ENCODE measurements at places on chromosomes 4 and X.

GRCh38 chr4:41022116-41022515 is 192.2 kb downstream of the APBB2 start:
- no peak for DNase-seq

DNA sequence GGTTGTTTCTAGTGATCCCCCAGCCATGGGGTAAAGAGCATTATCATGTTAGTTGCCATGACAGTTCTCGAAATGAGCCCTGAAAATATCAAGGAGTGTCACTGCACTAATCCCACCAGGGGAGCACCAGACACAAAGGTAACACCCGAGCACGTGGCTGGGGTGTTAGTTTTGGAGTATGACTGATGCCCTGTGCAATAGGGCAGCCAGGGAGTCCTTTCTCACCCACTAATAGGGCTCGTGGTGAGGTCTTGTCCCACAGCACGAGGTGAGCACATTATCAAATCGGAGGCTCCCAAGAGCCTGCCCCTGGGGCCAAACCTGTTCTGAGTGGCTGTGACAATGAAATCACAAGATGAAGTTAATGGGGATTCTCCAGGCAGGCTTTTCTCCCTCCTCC is 9.6 kb downstream of the MAMLD1 start:
- no peak for DNase-seq

- peak; percentile 42 for DNase-seq
Measured at GRCh38 chr4:121370729-121371325, 10.0 kb downstream of the QRFPR start.

DNA sequence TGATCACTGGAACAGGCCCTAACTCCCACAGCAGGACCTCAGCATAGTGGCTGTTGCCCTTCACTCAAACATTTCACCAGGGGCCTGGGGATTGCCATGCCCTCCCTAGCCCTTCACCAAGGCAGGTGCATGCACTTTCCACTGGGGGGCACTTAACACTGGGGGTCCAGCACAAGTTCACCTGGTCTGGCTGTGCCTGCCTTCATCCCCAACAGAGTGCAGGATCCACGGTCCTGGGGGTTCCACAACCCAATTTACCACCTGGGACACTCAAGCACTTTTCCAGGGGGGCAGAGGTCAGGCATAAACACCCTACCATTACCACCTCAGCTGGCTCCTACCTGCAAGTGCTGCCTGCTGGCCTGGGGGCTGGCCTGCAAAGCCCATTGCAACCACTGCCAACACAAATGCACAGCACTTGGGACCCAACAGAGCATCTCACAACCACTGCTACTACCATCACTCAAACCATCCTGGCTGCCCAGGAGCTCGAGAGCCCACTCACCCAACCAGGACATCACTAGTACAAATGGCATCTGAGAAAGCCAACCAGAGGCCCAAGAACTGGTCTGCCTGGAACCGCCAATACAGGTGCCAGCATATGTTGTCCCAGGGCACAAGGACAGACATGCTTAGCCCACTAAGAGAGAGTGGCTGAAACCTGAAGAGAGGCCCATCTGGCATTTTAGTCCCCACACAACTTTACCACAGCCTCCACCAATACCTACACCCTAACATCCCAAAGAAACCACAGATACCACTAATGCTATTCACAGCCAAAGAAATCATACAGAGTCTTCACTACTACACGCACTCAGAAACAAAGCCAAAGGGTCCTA is 43.1 kb downstream of the NAT8L start:
- no peak for DNase-seq

DNA sequence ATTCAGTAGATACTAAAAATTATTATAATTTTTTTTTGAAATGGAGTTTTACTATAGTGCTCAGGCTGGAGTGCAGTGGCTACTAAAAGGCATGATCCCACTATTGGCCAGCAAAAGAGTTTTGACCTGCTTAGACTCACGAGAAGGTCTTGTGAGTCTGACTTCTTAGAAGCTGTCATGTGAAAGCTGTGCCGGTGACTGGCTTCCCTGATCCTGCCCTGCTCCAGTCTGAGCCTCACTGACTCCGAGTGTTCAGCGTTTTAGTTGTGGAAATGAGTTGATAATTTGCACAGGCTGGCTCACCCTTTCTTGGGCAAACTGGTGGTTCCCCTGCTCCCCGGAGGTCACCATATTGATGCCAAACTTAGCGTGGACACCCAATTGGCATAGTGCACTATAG is 16.4 kb upstream of the CXCL8 start:
- DNase-seq, result no peak

DNA sequence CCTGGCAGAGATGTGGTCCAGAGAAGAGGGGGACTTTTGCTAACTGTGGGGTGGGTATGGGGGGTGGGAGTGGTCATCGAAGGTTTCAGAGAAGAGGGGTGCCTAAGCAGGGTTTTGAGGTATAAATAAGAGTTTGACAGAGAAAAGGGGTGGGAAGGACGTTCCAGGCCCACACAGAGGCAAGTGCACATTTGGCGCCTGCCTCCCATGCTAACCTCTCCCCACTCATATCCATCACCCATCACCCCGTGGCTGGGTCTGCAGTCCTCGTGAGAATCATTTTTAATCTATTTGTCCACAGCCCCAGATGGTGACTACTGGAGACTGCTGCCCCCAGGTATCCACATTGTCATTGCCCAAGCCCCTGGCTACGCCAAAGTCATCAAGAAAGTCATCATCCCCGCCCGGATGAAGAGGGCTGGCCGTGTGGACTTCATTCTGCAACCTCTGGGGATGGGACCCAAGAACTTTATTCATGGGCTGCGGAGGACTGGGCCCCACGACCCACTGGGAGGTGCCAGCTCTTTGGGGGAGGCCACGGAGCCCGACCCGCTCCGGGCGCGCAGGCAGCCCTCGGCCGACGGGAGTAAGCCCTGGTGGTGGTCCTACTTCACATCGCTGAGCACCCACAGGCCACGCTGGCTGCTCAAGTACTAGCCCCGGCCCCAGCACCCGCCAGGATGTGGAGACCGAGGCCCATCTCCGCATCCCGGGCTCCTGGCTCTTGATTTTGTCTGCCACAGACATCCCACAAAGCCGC is 26.6 kb downstream of the CPZ start:
- no peak for DNase-seq

DNA sequence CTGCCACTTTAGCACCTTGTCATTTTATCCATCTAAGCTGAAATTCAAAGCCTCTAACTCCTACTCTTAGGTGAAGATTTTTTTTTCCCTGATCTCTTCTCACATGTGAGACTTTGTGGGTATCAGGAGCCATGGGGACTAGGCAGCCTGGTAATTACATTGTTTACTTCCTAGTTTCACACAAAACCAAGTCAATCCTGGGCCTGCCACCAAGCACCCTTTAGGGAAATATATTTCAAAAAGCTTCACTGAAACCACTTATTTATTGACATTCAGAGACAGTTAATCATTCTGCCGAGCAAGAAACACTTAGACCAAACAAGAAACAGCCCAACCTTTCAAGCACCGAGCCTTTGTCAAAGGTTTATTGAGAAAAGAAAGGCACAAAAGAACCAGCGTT is 200.0 kb downstream of the RELL1 start:
- no peak for DNase-seq

- peak; percentile 29 for DNase-seq
Measured at GRCh38 chrX:128616933-128617332, 564.7 kb upstream of the ACTRT1 start.

DNA sequence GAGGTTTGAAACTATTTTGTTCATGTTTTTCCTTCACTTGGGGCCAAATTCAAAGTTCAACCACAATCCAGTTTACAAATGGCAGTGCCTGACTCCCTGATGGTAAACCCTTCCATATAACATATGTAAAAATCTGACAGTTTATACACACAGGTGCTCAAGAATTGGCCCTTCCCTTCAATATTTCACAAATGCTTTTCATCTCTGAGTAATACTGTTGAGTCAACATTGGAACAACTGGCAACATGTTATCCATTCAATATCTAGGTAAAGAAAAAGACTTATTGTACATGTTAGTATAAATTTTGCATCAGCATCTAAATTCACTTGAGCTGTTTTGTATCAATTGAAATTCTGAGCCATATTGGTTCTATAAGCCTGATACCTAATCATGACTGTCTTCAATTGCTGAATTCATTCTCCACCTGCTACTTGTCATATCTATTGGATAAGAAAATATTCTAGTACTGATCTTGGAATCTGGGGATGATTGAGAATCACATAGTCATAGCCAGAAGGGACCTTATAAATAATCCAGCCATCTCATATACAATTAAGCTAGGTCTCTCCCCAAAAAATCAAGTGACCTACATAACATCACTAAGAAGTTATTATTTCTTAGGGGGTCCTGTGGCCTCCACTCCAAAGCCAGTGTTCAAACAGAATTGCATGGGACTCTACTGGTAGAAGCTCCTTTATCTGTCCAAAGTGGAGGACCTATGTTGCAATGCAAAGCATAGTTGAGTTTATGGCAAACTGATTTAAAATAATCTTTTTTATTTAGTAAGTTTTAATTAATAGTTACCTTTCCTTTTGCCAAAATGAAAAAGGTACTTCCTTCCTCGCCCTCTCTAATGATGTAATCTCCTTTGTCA is 61.9 kb downstream of the PRKG2 start:
- no peak for DNase-seq

- DNase-seq, result no peak
Measured at GRCh38 chrX:153642051-153642654, 4.8 kb upstream of the DUSP9 start.

DNA sequence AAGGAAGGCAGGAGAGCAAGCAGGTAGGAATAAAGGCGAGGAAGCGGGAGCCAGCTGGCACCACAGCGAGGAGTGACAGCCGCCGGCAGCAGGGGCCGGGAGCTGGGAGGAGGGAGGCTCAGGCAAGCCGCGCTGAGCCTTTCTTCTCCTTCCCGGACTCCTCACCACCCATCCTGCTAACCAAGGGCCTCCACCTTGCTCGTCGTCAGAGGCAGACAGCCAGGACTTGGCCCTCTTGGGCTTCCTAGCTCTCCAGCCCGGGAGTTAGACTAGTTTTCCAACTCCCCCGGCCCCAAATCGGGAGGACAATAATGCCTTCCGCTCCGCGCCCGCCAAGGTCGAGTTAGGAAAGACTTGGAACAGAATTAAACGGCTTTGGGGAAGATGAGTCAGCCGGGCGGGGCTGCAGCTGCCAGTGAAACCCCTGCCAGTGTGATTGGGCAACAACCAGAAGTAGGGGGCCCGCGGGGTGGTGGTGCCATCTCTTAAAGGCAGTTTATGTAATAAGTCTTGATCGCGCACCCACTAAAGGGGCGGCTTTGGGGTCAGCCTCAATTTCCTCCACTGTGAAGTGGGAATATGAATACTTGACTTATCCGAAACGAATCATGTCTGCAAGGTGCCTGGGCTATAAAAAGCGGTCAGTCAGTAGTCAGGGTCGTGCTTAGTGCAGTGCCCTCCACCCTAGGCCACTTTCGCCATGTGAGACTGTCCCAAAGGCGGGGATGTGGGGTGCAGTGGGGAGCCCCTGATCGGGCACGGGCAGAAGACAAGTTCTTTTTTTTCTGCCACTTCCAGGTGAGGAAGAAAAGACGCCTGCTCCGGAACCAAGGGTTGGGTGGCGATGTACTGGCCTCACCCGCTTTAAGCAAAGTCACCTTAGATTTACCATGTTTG is 6.7 kb upstream of the HSD17B10 start:
- peak; percentile 62 for DNase-seq

DNA sequence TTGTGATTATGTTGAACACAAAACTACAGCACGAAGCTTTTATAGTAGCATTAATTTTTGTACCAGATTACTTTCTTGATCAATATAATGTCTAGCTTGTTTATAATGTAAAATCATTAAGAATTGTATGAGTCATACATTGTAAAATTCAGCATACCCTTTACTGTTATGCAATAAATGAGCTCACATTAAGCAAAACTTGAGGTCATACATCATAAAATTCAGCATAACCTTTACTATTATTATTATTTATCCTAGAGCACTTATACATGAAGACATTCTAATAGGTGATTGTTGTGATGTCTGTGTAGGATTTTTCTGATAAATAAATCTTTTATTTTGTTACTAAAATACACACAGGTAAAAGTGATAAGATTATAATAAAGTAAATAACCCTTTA is 49.4 kb downstream of the DTHD1 start:
- DNase-seq, result no peak

GRCh38 chr4:48380583-48381167 is 39.3 kb downstream of the SLAIN2 start:
- no peak for DNase-seq

DNA sequence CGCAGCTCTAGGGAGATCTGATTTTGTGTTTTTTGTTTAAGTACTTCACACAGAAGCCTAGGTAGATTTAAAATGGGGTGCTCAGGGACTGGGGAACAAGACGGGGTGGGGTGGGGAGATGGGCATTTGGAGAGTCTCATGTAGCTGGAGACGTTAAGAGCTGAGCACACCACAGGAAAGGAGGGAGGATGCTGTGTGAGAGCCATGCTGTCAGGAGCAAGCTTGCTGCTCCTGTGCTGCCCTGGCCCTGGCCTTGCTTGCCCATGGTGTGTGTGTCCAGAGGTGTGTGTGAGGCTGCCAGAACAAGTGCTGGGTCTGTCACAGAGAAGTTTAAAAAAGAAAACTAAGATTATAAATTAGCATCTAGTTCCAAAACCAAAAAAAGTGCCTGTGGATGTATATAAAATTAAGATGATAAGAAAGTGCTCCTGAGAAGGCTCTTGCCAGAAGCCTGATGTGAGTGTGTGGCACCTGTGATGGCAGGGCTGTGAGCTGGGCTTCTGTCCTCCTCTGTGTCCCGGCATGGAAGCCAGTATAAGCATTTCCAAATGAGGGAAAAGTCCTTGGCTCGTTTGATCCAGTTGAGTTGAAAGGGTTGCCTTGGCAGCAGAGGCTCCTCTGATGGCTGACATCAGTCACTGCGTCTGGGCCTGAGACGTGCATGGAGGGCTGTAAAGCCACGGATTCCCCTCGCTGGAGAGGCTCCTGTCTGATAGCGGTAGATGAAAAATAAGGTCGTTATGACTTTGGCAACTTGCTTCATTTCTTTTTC is 63.5 kb downstream of the NELFA start:
- DNase-seq, result no peak

DNA sequence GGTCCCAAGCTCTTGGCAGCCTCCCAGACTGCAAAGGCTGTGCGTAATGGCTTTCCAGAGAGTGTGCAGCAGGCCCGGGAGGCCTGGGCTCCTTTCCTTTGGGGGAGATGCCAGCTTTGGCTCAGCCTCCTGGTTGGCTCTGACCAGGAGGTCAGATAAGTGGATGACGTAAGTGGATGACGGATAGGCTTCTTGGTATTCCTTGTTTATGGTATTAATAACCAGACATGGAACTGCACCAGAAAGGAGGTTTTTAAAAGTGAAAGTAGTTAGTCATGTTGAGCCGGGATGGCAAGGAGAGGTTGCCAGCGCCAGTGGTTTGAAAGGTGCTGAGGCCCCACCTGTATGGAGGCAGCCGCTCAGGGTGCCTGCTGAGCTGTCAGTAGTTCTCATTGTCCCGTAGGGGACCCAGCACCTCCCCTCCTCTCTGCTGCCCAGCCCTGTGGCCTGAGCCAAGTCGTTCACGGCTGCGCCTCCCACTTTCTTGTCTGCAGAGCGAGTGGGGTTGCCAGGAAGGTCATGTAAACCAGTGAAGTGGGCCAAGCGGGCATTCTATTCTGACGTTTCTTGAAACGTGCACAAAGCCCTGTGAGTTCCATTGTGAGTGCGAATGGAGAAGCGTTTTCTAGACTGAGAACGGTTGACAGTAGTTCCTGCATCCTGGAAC is 28.7 kb upstream of the STOX2 start:
- peak; percentile 72 for DNase-seq

Data from HT1080 (cell line).